ENCODE measurements at places on chromosomes 3 and 15.

DNA sequence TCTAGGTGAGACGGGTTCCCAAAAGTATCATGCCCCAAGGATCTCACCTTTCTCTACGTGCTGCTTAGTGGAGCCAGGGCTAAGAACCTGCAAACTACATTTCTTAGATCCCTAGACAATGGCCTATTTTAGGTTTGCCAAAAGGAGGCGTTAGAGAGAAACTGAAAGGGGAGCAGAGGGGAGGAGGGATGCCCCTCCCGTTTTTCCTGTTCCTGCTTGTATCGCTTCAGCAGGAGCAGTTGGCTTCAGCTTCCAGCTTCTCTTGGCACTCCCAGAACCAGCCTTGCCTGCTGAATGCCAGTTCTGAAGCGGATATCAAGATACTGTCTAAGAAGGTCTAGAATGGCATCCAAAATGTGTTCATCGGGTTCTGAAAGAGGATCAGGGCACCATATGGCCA lies 58.4 kb upstream of the ABHD17C start:
- DNase-seq, result no peak

- DNase-seq, result no peak
Observed at GRCh38 chr3:187082758-187083375, 56.4 kb downstream of the RPL39L start.

DNA sequence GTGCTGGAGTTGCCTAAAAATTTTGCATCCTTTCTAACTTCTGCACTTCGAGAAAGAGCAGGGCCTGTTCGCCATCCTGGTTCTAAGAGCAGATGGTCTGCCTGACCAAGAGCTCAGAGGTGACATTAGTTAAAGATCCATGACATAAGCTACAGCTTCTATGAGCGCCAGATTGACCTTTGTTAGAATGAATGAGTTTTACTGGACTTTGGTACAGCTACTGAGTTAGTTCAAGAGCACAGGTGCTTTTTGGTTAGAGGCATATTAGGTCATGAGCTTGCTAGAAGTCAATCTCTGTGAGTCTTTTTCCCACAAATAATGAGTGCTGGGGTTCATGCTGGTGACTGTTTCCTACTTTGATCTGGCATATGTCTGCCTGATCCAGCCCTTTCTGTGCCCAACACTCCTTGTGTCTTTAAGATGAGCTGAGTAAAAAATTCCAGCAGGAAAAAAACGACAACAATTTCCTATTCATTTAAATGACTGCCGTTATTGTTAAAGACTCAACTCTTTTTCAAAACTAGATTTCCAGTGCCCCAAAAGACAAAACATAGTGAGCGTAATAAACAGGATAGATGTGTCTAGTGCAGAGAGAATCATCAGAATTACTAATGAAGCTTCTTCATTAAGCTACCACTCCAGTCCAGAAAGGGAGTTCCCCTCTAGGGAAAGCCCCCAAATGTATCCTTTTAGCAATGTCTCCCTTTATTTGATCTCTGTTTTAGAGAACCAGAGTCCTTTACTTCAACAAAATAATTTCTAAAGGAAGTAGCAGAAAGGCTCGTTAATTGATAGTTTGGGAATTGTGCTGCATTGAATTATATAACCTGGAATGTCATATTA lies 152.9 kb downstream of the SLCO3A1 start:
- DNase-seq, result no peak

DNA sequence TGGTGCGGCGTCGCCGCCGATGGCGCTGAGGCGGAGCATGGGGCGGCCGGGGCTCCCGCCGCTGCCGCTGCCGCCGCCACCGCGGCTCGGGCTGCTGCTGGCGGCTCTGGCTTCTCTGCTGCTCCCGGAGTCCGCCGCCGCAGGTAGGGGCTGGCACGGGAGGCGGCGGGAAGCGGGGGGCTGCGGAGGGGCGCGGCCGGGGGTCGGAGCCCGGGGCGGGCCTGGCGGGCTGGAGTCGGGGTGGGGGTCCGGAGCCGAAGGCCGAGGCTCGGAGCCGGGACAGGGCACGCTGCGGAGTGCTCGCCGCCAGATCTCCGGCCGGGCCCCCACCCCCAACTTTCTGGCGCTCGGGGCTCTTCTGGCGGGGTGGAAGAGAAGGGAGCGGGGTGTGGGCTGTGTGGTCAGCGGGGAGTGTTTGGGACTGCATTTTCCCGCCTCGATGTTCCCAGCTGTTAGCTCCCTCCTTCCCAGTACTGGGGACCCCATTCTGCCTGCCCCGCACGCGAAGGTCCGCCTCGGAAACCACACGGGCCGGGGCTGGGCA lies 299 bp downstream of the TYRO3 start:
- no peak for DNase-seq

- no peak for DNase-seq
Observed at GRCh38 chr3:190830031-190830430, 32.5 kb downstream of the GMNC start.

All from stimulated activated CD4-positive, alpha-beta T cell treated with anti-CD3 and anti-CD28 coated beads, Interleukin-4, amount 100 ng/mL, for 24 hours (primary cell).